Mammary epithelial cell (primary cell): ENCODE measurements at places on chromosomes 3 and 15. TPM values are rescaled to one million over a fixed set of nuclear protein-coding genes. Genes with fewer than 3 reads are reported as not detected.

- no peak for DNase-seq
Observed at GRCh38 chr15:42201801-42202200, 6.3 kb downstream of the VPS39 start.

The SV2B gene
- polyA plus RNA-seq, result not detected

DNA sequence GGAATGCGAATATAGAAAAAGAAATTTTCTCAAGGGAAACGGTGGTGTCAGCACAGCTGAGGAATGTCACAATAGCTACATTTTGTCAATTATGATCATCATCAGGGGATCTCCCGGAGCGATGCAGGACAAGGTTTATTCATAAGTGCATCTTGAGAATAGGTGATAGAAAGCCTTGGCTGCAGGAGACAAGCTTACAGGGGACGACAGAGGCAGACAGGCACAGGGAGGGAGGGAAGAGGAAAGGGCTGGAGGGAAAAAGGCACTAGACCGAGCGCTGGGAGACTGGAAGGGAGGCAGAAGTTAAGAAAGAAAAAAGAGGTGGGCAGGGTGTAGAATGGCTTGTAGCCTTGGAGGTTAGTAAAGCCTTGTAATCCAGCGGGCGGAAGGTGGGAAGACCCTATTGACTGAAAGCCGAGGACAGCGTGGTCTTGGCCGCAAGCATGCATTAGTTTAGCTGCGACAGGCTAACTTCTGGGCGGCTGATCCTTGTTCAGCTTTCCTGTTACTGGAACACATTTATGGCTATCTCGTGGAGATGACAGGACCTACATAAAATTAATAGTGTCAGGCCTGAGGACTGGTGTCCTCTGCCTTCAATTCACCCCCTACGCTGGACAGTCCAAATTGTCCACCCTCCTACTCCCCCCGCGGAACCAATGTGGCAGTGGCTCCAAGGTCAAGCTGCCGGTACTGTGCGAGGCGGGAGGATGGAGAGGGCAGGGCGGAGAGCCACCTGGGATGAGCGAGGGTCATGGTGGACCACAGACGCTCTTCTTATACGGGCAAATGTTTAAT is 1.4 kb upstream of the NECTIN3 start:
- DNase-seq, result no peak

The P2RY14 gene
- polyA plus RNA-seq, result not detected

The PLA2G4F gene
- 0.17 TPM for polyA plus RNA-seq

DNA sequence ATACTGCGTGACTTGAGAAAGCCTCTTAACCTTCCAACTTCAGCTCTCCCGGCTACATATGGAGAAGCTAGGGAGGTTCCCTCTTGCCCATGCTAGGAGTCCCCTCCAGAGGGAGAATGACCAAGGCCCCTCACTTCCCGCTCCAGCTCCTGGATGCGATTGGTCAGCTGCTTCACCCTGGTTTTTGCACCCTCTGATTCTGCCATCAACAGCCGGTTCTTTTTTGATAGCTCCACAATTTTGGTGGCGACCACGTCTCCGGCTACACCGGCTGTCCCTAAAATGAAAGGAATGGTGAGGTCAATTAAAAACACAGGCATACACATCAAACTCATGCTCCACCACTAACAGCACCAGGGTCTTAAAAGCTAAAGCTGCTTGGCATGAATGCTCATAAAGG is 20.6 kb downstream of the CCDC13 start:
- no peak for DNase-seq

DNA sequence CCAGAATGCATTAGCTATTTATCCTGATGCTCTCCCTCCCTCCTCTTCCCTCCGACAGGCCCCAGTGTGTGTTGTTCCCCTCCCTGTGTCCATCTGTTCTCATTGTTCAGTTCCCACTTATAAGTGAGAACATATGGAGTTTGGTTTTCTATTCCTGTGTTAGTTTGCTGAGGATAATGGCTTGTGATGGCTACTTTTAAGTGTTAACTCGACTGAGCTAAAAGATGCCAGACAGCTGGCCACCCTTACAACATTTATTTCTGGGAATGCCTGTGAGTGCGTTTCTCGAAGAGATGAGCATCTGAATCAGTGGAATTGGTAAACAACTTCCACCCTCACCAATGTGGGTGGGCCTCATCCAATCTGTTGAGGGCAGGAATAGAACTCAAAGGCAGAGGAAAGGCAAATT is 24.7 kb upstream of the TM2D3 start:
- no peak for DNase-seq

The NCK1 gene
- 33.0 TPM for polyA plus RNA-seq

DNA sequence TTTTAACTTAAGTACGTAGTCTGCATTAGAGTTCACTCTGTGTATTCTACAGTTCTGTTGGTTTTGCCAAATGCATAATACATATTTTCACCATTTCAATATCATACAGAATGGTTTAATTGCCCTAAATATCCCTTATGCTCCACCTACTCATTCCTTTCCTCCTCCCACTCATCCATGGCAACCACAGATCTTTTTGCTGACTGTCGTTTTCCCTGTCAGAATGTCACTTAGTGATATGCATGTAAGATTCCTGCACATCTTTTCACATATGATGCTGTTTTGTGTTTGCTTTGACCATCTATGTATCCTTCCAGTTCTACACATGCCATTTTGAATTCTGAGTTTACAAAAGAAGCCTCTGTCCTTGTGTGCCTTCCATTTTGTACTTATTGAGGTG is 36.7 kb downstream of the EPHA3 start:
- no peak for DNase-seq

The FEM1B gene
- polyA plus RNA-seq, result 51.5 TPM

The FHIT gene
- polyA plus RNA-seq, result 1.5 TPM

The UBE3A gene
- polyA plus RNA-seq, result 24.1 TPM

The MUSTN1 gene
- 0.18 TPM for polyA plus RNA-seq

DNA sequence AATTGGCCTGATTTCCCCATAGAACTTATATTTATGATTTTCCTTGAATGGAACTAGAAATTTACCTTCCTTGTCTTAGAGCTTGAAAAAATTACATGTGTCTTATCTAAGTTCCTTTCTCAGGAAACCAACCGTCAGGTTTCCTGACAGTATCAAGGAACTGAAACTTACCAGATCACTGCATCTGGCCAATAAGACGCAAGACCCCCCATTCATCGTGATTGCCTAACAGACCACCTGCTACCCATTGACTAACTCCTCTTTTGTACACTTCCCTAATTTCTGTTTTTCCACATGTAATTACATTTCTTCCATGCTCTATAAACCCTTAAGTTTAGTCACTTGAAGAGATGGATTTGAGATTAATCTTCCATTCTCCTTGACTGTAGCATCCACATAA is 517.2 kb upstream of the CBLB start:
- DNase-seq, result no peak

DNA sequence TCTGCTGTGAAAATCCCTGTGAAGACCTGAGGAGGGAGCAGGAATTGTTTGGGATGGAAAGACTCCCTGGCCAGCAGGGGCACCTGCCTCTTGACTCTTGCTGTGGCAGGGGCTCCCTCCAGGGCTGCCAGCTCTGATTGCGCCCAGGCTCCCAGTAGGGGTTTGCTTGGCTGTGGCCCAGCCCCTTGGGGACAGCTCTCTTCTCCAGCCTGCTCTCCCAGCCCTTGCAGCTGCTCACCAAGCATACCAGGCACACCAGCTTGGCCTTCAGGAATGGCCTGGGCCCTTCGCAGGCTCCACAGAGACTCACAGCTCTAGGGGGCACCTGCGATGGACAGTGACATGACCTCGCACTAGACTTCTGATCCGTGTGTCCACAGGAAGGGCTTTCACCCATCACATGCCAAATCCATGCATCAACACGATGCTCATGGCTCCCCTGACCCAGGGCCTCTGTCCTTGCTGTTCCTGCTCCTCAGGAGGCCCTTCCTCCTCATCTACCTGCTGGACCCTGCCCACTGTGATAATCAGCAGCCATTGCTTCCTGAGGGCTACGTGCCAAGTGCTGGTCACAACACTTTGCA is 61.8 kb downstream of the SCN5A start:
- no peak for DNase-seq

DNA sequence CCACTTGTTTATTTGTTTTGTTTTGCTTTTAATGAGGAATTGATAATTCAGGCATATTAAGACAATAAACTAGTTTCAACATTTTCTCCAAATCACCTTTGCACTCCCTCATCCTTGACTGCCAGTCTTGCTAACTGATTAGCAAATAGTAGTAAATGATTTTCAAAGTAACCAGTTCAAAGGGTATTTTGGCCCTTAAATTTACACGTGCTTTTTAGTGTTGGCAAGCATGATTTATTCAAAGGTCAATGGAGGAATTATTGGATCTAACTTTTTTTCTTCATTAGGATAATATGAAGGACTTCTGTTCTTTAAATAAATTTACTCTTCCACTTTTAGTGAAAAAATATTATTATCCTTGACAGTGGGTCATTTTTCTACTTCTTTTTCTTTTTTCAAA is 53.8 kb downstream of the BCHE start:
- no peak for DNase-seq

- DNase-seq, result no peak
Observed at GRCh38 chr15:41983621-41984571, 11.5 kb upstream of the EHD4 start.

The MORC1 gene
- polyA plus RNA-seq, result not detected

The MESP1 gene
- polyA plus RNA-seq, result not detected

The SLC28A1 gene
- not detected for polyA plus RNA-seq
